ENCODE measurements at places on chromosomes 11 and 22.

DNA sequence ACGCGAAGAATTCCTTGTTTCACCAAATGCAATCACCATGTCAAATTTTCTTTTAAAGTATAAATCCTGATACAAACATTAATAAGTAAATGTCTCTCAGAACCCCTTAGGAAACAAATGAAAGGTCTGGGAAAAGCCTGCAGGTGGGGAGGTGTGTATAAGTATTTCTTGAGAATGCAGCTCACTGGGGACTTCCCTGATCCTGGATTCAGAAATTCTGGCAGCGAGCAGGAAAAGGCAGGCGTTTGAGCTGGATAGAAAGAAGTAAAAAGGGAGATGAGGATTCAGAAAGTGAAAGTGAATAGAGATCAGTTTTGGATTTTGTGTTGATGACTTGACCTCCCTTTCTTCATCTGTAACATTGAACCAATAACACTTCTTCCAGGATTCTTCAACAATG, 68.3 kb upstream of the CTSC start:
- DNase-seq = no peak

GRCh38 chr11:59261150-59261549, 48.4 kb upstream of the MPEG1 start:
- no peak for DNase-seq

GRCh38 chr11:61697078-61697502, 16.9 kb downstream of the DAGLA start:
- no peak for DNase-seq

GRCh38 chr11:121520243-121521144, 67.7 kb upstream of the SORL1-AS1 start:
- no peak for DNase-seq

- DNase-seq = no peak
Observed at GRCh38 chr11:86182976-86183584, 61.5 kb upstream of the EED start.

DNA sequence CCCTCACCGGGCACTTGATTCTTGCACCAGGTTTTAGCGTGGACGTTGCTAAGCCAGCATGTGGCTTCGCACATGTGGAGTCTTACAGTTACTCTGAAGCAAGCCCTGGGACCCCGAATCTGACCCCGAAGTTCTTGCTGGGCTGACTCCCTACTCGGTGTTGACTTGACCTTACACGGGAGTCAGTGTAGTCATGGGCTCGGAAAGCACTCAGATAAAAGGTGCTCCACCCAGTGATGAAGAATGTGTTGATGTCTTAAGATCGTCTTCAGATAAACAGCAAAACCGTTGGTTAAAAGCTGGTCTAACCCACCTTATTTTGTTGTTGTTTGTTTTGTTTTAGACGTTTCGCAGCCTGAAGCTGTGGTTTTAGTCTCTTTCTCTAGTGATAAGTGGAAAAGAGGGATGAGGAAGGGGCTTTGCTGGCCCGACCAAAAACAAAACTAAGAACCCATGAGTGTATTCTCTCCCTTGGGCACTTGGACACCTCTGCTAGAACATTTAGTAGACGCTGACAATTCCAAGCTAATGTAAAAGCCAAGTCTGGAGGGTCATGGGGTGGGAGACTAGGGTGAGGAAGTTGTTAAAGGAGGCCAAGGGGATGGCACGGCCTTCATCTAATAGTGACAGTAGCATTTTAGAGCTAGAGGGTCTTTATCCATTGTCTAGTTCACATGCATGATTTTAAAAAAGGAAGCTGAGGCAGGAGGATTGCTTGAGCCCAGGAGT, 69.9 kb downstream of the BCR start:
- no peak for DNase-seq

DNA sequence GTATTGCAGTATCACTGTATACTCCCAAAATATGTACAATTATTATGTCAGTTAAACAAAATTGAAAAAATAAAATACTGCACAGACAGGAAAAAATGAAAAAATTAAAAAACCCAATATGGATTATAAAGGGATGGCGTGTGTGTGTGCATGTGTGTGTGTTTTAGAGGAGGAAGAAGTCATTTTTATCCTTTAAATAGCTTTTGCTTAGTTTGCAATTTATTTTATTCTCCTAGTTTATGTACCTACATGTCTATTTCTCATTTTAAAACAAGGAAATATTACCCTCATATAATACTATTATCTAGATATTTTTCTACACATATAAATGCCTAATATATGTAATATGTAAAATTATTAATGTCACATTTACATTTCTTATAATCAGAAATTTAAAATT, 1144.3 kb downstream of the LRRC4C start:
- DNase-seq = no peak

- no peak for DNase-seq
Observed at GRCh38 chr11:118988280-118988679, 9.7 kb upstream of the CENATAC start.

DNA sequence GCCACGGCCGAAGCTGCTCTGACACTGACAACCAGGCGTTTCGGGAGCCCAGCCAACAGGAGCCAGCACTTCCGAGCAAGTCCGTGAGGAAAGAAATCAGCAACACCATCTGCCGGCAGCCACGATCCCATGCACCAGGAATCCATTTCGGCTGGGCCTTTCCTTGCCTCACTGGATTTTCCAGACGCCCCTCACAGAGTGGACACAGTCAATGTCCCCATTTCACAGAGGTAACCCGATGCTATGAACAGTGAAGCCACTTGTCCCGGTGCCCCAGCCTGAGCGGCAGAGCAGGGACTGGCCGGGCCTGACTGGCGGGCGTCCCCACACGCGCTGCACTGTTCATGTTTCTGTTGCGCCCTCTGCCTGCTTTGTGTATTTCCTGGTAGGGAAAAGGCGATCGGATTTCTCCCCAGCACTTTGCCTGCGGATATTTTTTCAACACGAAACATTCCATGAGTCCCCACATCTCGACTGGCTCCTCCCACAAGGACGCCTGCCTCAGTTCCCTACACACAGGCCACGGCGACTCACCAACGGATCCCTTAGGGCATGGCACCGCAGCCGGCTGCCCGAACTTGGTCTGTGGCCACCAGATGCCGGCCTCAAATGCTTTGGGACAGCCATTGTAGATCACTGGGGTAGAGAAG, 55.3 kb downstream of the TRMU start:
- DNase-seq = no peak

DNA sequence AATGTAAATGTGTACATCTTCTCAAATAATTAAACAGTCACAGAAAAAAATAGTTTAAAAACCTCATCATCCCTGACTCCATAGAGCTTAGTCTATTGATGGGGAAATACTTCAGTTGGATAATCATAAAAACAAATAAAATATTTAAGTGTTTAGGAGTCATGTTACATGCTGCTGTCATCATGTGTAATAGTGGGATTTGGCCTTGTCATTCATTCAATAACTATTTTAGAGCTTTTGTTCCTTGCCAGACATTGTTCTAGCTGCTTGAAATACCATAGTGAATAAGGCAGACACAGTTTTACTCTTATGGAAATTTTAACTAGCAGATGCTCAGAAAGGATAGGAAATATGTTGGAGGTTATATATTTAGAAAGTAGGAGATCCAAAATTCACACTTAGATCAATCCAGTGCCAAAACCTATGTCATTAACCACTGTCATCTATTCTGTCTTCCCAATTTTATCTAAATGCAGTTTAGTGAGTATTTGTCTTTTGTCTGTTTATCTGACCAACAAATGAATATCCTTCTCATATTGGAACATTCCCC, 324.7 kb downstream of the CASP12 start:
- no peak for DNase-seq

DNA sequence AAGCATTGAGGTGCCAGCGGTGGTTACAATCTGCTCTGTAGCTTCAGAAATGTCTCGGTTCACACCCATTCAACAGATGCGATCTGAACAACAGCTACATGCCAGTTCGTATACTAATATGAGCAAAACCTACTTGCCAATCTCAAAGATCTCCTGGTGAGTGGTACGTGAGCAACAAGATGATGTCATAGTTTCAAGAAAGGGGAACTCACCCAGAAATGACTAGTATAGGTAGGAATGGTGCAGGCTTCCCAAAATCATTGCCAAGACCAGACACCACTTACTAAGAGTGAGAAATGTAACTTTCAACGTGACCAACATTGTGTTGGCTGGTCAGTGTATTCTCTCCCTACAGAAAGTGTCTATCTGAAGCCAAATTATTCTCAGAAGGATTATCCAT, 31.1 kb downstream of the OR6Q1 start:
- no peak for DNase-seq

- DNase-seq = no peak
Observed at GRCh38 chr11:41134971-41135370, 324.5 kb downstream of the LRRC4C start.

GRCh38 chr11:134734141-134734845, 322.3 kb upstream of the B3GAT1 start:
- DNase-seq = no peak

- DNase-seq = no peak
Observed at GRCh38 chr11:128503245-128503991, 83.9 kb downstream of the ETS1 start.

- no peak for DNase-seq
Observed at GRCh38 chr11:44303401-44303938, 6.5 kb downstream of the ALX4 start.

- DNase-seq = peak; percentile 34
Observed at GRCh38 chr11:16820324-16821092, 82.1 kb downstream of the C11orf58 start.

GRCh38 chr11:79129702-79130101, 311.1 kb downstream of the TENM4 start:
- no peak for DNase-seq

- DNase-seq = no peak
Observed at GRCh38 chr11:61543606-61544306, 35.2 kb downstream of the LRRC10B start.

- DNase-seq = no peak
Observed at GRCh38 chr22:41799486-41800347, 762 bp upstream of the CCDC134 start.

- peak; percentile 32 for DNase-seq
Observed at GRCh38 chr11:111299101-111300026, 1.0 kb downstream of the POU2AF3 start.

GRCh38 chr22:27142286-27142685, 484.9 kb downstream of the MIAT start:
- DNase-seq = no peak

GRCh38 chr11:118046051-118046963, 30.6 kb upstream of the TMPRSS4 start:
- DNase-seq = no peak

GRCh38 chr11:66111158-66111557, 41.1 kb downstream of the PACS1 start:
- no peak for DNase-seq

- DNase-seq = no peak
Observed at GRCh38 chr11:34381775-34382174, 24.0 kb upstream of the ABTB2 start.

DNA sequence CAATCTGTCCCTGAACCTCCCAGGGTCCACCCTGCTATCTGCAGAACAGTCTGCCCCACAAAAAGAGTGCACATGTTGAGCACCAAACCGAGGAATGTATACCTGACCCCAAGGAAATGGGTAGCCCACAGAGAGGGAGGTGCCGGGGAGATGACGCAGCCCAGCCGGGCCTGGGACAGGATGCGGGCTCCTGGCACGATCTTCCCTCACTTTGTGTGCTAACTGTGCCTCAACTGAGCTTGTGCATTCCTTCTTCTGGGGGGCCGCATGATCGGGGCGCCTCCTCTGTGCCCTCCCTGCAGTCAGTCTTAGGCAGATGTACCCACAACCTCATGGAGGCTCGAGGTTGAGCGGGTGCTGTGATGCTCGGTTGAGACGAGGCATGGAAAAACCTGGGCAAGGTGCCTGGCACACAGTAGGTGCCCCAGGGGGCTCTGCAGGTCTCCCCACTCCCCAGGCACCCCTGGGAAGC, 2.4 kb downstream of the GAS2L1 start:
- no peak for DNase-seq

GRCh38 chr11:44217432-44217831, 92.5 kb downstream of the ALX4 start:
- no peak for DNase-seq

- no peak for DNase-seq
Observed at GRCh38 chr11:112612250-112612849, 348.9 kb upstream of the NCAM1 start.

DNA sequence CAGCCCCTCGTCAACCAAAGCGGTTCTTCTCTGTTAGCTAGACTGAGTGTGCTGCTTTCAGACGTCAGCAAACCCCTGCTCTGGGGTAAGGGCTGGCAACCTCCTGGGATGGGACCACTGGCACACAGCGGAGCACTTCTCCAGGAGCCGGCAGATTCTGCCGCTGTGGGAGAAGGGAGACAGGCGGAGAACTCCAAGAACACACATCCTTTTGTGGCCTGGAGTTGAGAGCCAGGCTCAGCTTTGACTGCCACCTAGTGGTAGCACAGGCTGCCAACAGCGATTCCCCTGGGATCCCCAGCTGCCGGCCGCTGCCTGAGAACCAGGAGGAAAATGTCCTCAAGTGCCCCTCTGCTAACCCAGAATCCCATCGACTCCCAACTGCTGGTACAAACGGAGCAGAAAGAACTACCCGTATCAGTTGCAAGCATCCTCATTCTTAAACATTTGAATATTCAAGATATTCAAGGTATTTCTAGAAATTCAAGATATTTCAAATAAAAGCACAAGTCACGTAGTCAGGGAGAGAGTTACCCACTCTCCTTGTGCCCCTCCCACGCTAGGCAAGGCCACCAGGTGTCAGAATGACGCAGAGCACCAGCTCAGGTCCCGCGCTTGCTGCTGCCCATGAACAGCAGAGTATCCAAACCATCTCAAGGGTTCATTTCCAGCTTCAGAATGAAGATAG, 4.9 kb downstream of the LTO1 start:
- DNase-seq = peak; percentile 70

DNA sequence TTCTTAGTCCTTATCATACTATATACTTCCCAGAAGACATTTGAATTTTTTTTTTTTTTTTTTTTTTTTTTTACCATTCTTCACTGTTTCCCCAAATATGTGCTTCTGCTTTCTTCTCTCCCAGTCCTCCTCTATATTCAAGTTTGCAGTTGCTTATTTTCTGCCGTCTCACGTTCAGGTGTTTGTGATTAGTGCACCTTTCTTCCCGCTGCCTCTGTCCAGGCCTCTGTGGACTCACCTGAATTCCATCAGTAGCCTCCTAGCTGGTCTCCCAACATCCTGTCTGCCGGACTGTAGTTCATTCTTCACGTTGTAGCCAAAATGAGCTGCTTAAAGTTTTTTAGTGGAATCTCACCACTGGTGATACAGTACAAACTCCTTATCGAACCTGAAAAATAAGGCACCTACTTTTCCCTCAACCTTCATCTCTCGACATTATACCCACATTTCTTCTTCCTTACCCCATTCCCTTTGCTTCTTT, 795 bp upstream of the MSANTD4 start:
- no peak for DNase-seq

DNA sequence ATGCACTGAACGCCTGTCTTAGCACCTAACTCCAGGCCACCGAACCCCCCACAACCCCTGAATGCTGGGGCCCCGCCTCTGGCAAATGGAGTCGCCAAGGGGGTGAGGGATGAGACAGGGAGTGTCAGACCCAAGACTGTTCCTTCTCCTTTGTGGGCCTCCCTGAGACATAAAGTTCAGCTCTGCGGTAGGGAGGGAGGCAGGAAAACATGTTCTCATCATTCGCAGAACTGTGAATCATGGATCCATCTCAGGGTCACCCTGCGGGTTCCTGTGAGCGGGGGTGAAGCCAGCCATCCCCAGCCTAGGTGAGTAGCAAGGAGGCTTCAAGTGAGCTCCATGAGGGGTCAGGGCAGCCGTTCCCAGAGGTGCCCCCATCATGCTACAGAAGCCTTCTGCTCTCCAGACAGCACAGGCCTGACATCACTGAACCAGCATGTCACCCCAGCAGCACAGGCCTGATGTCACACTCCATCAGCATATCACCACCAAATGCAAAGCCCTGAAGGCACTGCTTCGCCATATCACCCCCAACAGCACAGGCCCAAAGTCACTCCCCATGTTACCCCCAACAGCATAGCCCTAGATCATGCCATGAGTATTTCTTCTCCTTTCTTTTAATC, 27.2 kb downstream of the TMPRSS6 start:
- DNase-seq = no peak

Data from NCI-H460 (cell line).